ENCODE measurements at places on chromosomes 11 and 22.

- DNase-seq = no peak
Measured at GRCh38 chr11:103494491-103494890, 385.3 kb downstream of the DYNC2H1 start.

DNA sequence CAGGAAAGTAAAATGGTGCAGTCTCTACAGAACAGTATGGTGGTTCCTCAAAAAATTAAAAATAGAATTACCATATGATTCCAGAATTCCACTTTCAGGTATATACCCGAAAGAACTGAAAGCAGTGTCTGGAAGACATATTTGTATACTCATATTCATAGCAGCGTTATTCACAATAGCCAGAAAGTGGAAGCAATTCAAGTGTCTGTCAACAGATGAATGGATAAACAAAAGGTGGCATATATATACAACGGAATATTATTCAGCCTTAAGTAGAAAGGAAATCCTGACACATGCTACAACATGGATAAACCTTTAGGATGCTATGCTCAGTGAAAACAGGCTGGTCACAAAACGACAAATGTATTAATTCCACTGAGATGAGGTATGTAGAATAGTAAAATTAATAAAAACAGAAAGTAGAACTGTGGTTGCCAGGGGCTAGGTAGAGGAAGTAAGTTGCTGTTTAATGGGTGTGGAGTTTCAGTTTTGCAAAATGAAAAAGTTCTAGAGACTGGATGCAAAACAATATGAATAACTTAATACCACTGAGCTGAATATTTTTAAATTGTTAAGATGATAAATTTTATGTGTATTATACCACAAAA lies 14.5 kb downstream of the SAA1 start:
- no peak for DNase-seq

GRCh38 chr11:18706330-18707243 lies 8.0 kb downstream of the TMEM86A start:
- peak; percentile 42 for DNase-seq

DNA sequence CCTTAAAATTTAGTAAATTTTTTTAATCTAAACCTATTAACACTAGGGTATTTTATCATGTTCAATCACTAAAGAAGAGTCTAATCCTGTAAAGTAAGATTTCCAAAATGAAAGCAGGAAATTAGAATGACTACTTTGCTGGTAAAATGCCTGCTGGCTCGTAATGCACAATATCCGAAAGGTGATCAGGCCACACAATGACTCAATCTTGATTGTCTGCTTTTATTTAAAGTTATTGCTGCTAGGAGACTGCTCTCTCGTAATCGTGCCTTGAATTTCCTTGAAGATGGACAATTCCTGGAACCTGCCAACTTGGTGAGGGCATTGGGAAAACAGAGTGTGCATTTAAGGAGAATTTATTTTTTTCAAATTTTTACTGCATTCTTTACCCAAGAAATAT lies 1786.5 kb upstream of the RAG2 start:
- DNase-seq = no peak

- peak; percentile 89 for DNase-seq
Measured at GRCh38 chr22:20130731-20131596, 640 bp upstream of the ZDHHC8 start.

DNA sequence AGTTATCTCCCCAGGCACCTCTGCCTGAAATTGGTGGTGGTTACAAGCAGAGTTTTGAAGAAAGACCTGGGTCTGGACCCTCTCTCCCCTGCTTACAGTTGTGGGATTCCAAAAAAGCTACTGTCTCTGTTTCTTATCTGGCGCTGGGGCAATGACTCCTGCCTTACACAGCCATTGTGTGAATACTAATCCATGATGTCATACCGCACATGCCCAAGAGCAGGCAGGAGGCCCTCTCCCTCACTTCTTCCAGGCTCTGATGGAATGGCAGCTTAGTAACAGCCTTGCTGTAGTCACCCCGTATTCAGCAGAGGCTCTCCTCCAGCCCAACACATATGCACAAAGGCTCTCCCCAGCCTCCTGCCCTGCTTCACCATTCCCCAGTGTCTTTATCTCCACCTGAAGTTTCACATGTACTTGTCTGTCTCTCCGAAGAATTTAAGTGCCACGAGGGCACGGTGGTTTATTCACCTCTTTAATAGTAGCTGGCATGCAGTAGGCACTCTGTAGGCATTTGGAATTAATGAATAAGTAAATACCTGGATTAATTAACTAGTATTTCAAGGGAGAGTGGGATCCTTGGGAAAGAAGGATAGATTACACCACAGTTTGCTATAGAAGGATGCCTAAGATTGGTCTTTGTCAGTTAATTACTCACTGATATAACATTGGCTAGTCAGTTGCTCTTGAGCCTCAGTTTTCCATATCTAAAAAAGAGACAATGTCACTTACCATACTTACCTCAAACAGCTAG lies 165.6 kb downstream of the ETS1 start:
- DNase-seq = no peak

DNA sequence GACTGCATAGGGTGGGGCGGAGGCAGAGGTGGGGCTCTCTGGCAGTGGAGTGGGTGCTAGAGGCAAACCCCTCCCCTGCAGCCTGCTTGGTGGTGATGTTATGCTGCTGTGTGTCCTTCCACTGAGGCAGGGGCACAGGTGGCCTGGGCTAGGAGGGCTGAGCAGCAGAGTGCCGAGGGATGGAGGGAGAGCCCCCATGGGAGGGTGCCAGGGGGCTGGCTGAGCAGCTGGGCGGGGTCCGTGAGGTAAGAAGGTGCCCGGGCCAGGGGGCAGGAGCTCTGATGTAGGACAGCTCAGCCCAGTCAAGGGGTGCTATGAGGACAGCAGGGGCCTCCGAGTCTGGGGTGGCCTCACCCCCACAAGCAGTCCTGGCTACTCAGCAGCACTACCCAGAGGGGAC lies 4.2 kb downstream of the CLDN5 start:
- no peak for DNase-seq

All from hematopoietic multipotent progenitor cell treated with erythropoietin and hydrocortisone succinate and interleukin-3 and kit ligand, for 4 days (in vitro differentiated cells).